ENCODE measurements at places on chromosomes 4 and X.
A peak's percentile ranks its signal among the peaks of the same experiment; 100 is the strongest.

DNA sequence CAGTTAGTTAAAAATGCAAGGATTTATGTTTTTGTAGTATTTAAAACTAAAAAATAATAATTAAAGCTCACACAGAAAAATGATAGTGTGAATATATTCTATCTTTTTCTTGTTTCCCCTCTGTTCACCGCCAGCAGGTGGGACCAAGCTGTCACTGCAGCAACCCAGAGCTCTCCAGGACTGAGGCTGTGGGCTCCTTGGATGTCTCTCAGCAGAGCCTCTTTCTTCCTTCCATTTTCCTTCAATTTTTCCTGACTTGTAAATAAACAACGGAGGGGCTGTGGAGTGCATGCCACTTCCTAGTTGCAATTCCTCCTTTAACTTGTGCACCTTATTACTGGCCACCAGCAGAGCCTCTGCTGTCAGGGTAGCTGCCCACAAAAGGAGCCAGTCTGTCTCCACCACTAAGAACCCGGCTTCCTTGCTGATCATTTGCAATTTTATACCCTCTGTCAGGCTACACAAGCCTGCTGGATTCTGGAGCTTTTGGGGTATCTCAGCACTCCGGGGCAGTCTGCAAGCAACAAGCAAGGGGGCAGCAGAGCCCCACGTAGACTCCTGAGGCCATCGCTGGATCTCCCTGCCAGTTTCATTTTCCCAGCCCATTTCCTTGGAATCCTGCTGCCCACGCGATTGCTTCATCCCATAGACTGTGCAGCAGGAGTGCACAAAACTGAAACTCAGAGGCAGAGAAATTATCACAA is 1467.4 kb downstream of the C4orf33 start:
- no peak for DNase-seq

- no peak for DNase-seq
Measured at GRCh38 chr4:36224972-36225903, 19.1 kb downstream of the ARAP2 start.

DNA sequence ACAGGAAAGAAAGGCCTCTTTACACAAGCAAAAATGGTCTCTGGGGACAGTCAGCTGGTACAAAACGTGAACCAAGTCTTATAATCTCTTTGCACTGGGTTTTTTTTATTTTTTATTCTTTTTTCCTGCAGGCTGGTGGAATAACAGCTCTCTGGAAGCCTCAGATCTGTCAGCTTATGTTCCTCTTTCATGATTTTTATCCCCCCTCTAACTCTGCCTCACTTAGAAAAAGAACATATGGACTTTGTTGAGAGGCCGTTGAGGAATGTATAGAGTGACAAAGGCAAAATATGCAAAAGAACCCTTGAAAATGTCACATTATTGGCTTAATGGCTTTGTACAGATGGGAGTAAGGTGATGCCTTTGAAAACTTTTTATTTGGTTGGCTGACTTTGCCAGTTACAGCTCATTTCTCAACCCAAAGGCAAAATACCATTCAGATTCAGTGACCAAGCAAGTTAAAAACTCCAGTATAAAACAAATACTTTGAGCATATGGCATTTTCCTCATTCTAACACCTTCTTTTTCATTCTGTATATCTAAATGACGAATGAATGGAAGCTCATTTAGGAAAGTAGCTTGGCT is 111.1 kb downstream of the RNF150 start:
- DNase-seq = no peak

- DNase-seq = no peak
Measured at GRCh38 chr4:152368001-152368400, 167.9 kb downstream of the FBXW7 start.

DNA sequence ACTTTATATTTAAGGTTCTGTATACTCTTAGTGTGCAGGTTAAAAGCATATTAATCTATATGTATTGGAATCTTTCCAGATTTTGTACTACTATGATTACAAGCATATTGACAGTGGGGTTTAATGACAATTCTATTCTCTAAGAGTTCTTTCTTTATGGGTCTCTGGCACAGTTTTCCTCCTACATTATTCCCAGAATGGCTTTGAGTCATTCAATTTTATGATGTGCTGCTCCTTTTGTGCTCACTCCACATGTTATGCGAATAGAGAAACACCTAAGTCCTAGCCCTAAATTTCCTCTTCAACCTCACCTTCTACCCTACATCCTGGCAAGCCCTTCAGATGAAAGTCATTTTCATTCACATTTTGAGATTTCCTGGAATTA is 209.9 kb upstream of the DIAPH2 start:
- DNase-seq = no peak

DNA sequence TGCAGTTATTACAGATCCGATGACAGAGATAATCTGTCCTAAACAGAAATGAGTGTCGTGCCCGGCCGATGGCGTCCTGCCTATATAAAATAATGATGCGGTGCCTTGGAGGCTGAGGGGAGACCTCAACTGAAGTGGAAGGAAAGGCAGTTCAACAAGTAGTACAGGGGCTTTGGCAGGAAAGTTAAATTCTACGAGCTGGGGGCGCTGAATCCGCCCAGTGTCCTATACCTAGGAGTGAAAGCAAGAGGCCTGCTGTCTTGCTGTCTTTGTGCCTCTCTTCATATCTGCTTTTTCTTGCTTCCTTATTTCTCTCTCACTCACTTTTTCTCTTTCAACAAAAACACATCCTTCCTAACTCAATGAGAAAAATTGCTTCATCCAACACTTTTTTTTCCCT is 82.2 kb upstream of the PRPS2 start:
- no peak for DNase-seq

- no peak for DNase-seq
Measured at GRCh38 chr4:129098531-129099001, 2.6 kb downstream of the C4orf33 start.

DNA sequence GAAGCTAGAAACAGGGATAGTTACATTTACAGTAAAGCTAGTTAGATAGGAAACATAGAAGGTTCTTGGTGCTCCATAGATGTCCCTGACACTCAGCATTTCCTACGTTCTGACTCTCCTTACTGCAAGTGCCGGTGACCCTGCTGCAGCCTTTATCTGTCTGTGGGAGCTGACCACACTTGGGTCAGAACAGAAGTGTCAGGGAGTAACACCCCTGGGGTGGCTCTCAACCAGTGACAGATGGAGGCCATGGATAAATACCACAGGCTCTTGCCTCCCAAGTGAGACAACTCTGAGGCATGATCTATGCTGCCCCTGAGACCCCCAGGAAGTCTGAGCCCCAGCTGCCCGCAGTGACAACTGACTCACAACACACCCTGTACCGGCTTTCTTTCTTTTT is 69.8 kb downstream of the ANXA3 start:
- DNase-seq = no peak

GRCh38 chr4:148068065-148068911 is 336.4 kb downstream of the ARHGAP10 start:
- no peak for DNase-seq

GRCh38 chr4:31442236-31442635 is 722.1 kb downstream of the PCDH7 start:
- no peak for DNase-seq

GRCh38 chrX:118974088-118974907 is at the start of gene LONRF3:
Gene LONRF3 (plus strand): TSS chrX:118974618. CDS start chrX:118974781, 163 bp downstream.
- DNase-seq = peak; percentile 65

- DNase-seq = no peak
Measured at GRCh38 chrX:23849241-23849640, 58.5 kb downstream of the APOO start.

GRCh38 chr4:138627096-138627495 is 384.9 kb upstream of the SLC7A11 start:
- DNase-seq = no peak

DNA sequence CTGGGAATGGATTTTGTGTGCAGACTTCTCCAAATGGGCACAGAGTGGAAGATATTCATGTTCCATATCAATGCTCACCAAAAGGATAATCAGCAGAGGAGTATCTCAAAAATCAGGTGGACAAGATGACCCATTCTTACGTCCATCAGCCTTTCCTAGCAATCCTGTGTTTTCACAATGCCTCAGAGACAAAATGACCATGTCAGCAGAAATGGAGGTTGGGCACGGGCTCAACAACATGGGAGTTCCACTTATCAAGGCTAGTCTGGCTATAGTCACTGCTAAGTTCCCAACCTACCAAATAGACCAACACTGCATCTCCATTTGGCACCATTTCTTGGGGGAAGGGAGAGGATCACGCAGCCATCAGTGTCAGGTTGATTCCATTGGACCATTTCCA is 179.0 kb downstream of the COX7B2 start:
- no peak for DNase-seq

DNA sequence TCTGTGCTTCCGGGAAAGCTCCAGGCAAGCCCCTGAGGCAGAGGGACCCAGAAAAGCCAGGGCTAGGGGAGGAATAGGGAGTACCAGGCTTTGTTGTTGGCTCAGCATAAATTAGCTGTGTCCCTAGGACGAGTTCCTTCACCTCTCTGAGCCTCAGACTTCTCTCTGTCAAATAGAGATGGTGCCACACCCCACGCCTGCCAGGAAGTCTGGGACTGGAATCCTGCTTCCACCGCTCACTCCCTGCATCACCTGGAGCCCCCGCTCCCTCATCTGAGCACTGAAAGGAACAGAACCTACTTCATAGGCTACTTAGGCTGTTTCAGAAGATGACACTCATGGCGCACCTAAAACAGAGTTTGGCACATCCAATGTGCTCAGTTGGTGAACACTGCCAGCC is 8.1 kb upstream of the JAKMIP1 start:
- DNase-seq = no peak

- no peak for DNase-seq
Measured at GRCh38 chr4:1600211-1600780, 83.8 kb downstream of the FAM53A start.

DNA sequence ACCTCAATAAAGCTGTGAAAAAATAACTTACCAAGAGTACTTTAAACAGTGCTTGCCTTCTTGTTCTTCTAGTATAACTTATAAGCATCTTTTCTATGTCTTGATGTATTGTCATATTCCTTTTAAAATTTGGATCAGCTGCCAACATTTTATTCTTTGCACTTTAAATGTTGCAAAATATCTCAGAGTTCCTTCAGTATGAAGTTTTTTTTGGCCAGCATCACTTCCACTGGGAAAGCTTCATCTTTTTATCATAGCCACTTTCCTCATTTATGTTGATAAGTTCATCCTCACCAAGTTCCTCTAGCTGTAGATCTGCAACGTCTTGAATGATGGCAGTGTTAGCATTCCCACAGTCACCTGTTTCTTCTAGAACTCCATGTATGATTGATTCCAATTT is 24.2 kb downstream of the CXorf58 start:
- DNase-seq = no peak

- DNase-seq = peak; percentile 32
Measured at GRCh38 chrX:65821721-65822496, 154.5 kb downstream of the MSN start.

DNA sequence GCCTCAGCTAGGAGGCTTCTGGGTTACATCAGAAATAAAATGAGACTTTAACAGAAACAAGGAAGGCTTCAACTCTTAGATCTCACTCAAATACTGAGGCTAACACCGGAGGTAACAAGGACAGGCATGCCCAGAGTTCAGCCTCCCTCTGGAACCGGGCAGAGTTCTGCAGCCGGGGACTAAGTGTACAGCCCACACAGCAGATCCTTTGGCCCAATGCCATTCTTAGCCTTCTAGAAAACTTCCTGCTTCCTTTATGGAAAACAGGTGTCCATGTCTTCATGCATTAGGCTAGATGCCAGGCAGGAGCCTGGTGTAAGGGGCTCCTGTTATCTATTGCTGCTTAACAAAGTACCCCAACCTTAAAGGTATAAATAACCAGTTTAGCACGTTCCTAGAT is 369.7 kb downstream of the BCOR start:
- no peak for DNase-seq

Data from activated CD4-positive, alpha-beta T cell treated with anti-CD3 and anti-CD28 coated beads, Interleukin-2, amount 50 U/mL, for 4 hours (primary cell).